ENCODE measurements at places on chromosomes 2 and 18.

GRCh38 chr2:59528525-59528924, 1024.9 kb downstream of the BCL11A start:
- no peak for DNase-seq

DNA sequence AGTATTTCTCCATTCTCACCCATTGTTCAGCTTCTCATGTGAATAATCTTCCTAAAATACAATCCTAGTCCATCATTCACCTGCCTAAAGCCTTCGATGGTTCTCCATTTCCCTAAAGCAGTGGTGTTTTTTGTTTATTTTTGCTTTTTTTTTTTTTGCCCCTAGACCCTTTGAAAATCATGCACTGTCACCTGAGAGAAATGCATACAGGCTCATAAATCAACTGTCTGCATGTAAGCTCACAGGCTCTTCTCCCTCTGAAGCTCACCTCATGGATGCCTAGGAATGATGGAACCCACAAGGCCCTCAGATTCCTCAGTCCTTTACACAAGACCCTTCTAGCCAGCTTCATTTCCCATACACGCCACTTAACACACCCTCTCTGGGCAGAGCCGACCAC, 31.5 kb downstream of the B4GALT6 start:
- no peak for DNase-seq

GRCh38 chr18:3495691-3496430, 45.9 kb downstream of the TGIF1 start:
- DNase-seq = no peak

DNA sequence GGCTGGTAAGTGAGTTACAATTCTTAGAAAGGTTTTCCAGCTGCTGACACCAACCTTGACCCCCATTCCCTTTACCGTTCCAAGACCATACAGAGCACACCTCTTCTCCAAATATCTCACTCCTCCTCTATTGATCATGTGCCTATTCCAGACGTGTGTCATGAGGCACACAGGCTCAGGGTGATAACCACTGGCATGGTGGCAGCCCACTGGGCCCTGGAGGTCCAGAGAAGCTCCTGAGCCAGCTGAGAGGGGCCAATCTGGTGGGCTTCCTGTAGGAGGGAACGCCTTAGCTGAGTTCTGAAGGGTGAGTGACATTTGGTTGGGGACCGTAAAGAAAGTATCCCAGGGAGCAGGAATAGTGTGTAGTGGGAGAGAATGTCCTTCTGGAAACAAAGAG, 28.3 kb downstream of the ZAP70 start:
- no peak for DNase-seq

GRCh38 chr2:2263196-2263829, 67.8 kb downstream of the MYT1L start:
- no peak for DNase-seq

DNA sequence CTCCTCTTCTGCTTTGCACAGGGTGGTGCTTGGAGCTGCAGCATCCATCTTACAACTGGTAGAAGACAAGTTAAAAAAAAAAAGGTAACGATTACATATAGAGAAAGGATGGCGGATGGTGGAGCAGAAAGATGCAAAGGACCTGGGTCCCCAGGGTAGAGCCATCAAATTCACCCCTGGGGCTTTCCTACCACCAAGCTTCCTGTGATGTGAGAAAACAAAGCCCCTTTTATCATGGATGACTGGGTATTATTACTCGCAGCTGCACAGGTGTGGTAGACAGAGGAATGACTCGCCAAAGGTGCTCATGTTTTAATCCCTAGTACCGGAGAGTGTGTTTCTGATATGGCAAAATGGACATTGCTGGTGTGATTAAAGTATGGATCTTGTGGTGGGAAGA, 1.3 kb upstream of the ACOXL start:
- no peak for DNase-seq

DNA sequence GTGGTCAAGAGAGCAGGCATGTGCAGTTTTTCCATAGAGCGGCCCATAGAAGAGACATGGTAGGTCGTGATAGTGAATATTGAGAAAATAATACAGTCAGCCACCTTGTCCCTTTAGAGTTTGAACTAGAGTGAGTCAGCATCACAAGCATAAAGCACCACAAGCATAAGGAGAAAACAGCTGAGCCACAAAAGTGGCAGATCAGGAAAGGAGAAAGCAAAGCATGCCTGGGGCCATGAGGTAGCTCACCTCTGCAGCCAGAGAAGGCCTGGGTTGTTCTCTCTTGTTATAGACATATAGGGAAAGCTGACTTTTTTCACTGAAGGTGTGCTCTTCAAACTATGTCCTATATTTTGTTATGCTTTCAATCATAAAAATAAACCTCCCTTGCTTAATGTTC, 879.0 kb downstream of the DSC3 start:
- no peak for DNase-seq

DNA sequence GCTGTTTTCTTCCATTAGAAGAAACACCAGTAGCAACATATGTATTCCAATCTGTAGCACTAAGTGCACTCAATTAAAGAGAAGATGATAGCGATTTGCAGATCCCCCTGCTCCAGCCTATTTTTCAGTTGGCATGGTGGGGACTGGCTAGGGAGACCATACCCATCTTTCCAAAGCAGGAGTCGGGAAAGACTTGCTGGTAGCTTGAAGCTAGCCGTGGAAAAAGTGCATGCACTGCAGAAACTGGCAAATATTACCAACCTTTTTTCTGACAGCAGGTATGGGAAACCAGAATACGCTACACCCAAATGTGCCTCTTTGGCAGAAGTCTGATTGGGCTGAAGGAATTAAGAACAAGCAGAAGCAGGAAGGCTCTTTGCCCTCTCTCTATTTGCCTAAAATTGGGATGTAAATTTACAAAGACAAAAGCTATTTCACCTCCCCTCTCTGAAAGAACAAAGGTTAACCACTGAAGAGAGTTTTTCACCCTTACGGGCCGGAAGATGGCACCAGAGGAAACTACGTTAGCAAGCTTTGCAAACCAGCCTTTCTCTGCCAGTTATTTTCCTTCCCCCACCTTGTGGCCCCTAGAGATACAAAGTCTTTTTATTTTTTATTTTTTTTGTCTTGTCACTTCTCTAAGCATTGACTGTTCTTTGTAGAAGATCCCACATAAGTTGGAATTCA, 273.1 kb downstream of the DLGAP1 start:
- no peak for DNase-seq

DNA sequence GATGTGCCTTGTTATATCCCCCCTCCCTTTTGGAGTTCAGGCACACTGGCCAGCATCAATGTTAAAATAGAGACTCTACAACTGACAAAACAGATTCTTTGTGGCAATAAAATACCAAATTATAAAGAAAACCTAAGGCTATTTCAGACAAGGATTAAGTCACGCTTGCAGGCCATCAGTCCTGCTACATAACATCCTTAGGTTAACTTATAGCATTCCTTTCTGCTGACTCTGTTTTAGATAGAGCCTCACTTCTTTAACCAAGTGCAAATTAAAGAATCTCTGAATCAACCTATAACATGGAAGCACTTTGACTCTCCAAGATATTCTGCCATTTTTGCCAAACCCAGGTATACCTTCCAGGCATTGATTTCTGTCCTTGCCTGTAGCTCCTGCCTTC, 784.6 kb downstream of the RNF144A start:
- no peak for DNase-seq

- DNase-seq = no peak
These were observed 2.4 kb upstream of the THNSL2 start for GRCh38 chr2:88167740-88168139.

- DNase-seq = no peak
These were observed 10.9 kb downstream of the GNLY start for GRCh38 chr2:85704800-85705679.

- DNase-seq = no peak
These were observed 10.8 kb downstream of the SIX3 start for GRCh38 chr2:44952143-44952805.
